Activated CD8-positive, alpha-beta memory T cell treated with anti-CD3 and anti-CD28 coated beads for 1 hour (primary cell): ENCODE measurements at places on chromosomes 6 and 20.

GRCh38 chr6:127956260-127956888 lies 55.5 kb upstream of the THEMIS start:
- no peak for DNase-seq

GRCh38 chr6:158104696-158105095 lies 63.4 kb downstream of the SERAC1 start:
- no peak for DNase-seq

GRCh38 chr6:2630359-2630758 lies 120.4 kb downstream of the MYLK4 start:
- DNase-seq, result no peak

DNA sequence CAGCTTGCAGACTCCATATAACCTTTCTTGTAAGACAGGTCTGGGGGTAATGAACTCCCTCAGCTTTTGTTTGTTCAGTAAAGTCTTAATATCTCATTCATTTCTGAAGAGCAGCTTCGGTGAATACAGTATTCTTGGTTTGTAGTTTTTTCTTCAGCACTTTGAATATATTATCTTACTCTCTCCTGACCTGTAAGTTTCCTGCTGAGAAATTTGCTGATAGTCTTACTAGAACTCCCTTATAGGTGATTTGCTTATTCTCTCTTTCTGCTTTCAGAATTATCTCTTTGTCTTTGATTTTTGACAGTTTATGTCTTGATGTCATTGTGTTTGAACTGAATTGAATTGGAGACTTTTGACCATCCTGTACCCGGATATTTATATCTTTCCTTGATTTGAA lies 35.3 kb upstream of the SLC22A3 start:
- DNase-seq, result no peak

GRCh38 chr6:29887819-29888776 lies 54.2 kb upstream of the HLA-A start:
- DNase-seq, result peak; percentile 82

DNA sequence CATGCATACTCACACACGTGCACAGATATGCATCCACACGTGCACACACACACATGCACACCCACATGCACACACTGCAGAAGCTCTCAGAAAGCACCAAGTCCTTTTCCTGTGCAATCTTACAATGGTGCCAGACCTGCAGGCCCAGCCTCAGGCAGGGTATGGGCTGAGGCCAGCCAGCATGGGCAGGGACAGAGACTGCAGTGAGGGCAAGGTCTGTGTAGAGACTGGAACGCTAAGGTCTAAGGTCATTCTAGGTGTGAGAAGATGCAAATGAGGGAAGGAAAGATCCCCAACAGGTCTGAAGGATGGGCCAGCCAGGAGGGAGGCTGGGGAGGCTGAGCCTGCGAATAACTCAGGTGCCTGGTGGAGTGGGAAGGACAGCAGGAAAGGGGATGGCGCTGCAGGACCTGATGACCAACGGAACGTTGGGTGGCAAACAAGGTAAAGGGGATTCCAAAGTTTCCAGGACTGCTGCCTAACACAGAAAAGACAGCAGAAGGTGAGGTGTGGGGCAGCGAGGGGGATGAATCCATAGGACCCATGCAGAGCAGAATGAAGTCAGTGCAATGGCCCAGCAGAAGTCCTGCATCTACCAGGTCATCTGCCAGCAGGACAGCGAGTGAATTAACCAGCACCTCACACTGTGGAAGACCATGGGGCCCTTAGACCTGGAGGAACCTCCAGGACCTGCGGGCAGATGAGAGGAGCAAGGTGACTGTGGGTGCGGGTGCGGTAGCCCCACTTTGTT lies 67.0 kb downstream of the ABHD12 start:
- no peak for DNase-seq

- no peak for DNase-seq
Measured at GRCh38 chr6:108113557-108114519, 39.3 kb upstream of the OSTM1 start.

- no peak for DNase-seq
Measured at GRCh38 chr6:40138273-40138720, 204.0 kb upstream of the MOCS1 start.

- DNase-seq, result no peak
Measured at GRCh38 chr20:45445805-45446562, 23.6 kb upstream of the WFDC2 start.

DNA sequence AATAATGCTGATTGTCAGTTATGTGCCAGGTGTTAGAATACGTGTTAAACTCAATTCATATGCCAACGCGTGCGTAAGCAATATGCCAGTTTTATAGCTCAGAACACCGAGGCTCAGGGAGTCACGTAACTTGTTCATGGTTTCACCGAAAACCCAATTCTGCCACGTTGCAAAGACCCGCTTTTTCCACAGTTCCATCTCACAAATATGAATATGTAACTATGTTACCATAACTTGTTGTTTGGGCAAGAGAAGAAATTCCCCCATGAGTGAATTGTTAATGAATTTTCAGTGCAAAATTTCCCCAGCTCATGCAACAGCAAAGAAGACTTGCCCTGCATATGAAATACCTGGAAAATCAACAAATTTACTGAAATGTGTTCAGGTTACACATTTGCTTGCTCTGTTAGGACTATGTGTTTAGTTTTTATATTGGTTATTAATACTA lies 30.1 kb downstream of the SF3B5 start:
- no peak for DNase-seq

GRCh38 chr6:104404377-104404776 lies 455.3 kb downstream of the HACE1 start:
- no peak for DNase-seq

GRCh38 chr6:107817784-107818183 lies 6.3 kb downstream of the SCML4 start:
- DNase-seq, result no peak

DNA sequence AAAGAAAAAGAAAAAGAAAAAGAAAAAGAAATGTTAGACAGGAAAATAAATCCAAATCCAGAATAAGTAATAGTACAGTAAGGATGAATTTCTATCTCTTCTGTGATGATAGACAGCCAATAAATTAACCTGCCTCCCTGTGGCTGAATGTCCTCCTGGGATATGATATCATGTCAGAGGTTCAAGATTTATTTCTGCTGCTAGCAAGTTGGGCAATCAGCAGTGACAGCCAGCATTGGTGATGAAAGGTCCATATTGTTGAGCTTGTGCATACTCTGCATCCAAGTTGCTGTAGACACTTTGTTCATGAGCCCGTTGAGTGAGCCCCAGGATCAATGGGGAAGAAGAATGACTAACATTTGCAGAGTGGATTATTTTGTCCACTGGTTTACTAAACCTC lies 44.9 kb upstream of the CEP85L start:
- DNase-seq, result no peak

GRCh38 chr6:130473886-130474285 lies 108.1 kb downstream of the TMEM200A start:
- DNase-seq, result no peak

DNA sequence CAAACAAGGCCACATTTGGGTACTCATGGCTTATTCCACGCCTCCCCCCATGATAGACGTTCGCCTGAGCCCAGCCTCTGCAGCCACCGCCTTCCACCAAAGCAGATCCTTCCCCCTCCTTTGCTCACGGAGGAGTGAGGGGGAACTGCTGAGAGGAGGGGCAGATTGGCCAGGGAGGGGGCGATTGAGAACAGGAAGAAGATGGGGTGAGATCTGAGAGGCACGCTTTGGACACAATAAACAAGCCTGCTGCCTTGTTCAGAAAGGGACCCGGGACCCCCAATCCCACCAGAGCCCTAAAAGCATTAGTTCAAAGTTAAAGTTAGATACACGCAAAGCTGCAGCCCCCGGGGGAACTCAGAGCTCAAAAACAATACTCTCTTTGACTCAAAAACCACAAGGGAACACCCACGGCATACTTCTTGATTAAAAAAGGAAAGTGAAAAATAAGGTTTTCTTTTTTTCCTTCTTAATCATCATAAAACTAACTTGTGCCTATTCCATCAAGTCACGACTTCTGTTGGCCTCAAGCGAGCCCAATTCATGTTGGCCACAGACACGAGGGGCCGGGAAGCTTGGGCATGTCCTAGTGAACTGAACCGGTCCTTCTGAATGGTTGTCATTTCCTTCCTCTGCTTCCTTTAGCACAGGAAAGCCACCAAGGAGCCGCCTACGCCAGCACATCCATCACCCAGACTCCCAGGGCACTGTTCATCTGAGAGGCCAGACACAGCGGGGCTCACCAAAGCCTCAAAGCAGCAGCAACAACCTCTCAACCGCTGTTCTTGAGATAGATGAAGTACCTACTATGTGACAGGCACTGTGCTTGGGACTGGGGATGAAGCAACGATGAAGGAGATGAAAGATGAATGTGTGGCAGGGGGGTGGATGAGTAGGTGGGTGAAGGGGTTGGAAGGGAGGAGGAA lies 44.7 kb downstream of the NFATC2 start:
- no peak for DNase-seq

GRCh38 chr20:48612335-48612734 lies 215.5 kb downstream of the PREX1 start:
- no peak for DNase-seq

- no peak for DNase-seq
Measured at GRCh38 chr20:35511814-35512420, 17.5 kb downstream of the C20orf173 start.

- DNase-seq, result no peak
Measured at GRCh38 chr6:155584006-155584405, 128.4 kb upstream of the NOX3 start.

DNA sequence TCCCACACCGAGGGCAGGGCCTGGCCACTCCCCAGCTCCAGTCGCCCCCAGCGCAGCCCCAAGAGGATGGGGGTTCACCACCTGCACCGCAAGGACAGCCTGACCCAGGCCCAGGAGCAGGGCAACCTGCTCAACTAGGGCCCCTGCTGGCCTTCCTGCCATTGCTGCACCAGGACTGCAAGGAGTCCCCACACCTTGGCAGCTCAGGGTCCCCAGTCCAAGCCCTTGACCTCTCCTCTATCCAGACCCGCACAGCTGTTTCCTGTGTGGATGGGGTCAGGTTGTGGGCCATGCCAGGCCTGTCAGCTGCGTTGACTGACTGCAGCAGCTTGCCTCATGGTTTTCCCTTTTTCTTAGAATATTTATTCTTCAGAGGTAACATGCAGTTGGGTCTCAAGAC lies 4.4 kb downstream of the LRRC73 start:
- no peak for DNase-seq

- no peak for DNase-seq
Measured at GRCh38 chr6:47633141-47633540, 65.2 kb upstream of the ADGRF4 start.

- DNase-seq, result no peak
Measured at GRCh38 chr6:145213614-145214013, 521.7 kb downstream of the EPM2A start.

DNA sequence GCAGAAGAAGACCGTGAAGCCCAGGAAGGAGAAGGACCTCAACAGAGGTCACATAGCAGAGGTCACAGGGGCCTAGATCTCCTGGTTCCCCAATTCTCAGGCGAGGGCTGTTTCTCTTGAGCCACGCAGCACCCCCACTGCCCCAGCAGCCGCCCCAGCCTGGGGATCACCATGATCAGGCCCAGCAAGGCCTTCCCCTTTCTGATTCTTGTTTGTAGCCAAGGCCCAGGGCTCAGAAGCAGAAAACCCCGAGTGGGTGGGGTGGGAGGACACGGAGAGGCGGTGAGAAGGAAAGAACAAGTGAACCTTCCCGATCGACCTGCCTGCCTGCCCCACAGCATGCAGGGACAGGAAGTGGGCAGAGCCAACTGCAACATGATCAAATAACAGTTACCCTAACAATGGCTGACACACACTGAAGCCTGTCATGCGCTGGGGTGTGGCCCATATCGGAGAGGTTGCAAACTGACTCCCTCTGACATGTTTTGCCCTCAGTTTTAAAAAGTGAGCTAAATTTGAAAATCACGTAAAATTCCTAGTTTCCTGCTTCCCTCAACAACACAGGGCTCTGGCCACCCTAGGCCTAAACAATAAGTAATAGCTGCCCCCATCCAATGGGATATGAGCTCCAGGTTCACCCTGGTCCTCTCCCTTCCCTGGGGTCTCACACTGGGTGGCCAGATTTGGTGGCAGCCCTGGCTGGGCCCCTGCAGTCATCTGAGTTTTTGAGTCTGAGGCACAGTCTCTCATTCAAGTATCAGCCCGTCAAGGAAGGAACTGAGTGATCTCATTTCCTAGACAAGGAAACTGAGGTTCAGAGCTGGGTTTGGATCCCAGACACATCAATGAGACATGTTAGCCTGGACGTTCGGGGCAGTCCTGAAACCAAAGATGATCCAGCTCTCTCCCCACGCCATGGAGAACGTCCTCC lies 6.5 kb downstream of the PEDS1 start:
- DNase-seq, result peak; percentile 38

GRCh38 chr6:97459986-97460385 lies 177.0 kb upstream of the MMS22L start:
- no peak for DNase-seq

DNA sequence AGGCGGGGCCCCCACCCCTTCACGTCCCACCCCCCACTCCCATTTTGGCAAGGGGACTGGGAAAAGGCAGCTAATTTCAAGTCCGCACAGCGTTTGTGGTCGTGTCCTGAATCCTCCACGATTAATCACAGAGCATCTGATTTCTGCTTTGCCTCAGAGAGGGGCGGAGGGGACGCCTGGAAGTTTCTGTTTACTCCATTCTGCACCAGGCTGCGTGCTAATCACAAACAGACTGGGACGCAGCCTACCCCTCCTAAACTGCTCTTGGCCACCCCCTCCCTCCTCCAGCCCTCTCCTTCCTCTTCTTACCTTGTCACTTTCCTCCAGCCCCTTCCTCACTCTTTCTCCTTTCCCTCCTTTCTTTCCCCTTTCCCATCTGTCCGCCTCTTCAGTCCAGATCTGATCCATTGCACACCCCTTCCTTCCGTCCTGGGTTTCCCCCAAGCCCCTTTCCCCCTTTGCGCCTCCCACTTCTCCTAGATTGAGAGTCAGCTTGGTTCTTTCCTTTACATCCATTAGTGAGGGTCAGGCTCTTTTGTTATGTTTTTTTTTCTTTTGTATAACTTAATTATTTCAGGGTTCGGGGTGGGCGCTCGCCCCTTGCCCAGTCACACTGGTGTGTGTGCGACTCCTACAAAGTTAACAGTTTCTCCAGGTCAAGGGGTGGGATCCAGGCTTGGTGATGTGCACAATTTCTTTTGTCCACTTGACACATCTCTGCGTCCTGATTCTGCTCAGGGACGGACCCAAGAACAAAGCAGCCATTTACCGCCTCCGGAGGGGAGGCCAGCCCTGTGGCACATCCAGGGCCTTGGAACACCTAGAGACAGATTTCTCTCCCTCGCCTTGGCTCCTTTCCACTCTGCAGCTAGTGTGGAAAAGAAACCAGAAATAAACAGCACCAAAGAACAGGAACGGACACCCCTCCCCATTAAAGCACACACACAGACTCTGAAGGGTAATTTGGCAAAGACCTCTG lies 520 bp upstream of the RIPOR3 start:
- DNase-seq, result no peak

DNA sequence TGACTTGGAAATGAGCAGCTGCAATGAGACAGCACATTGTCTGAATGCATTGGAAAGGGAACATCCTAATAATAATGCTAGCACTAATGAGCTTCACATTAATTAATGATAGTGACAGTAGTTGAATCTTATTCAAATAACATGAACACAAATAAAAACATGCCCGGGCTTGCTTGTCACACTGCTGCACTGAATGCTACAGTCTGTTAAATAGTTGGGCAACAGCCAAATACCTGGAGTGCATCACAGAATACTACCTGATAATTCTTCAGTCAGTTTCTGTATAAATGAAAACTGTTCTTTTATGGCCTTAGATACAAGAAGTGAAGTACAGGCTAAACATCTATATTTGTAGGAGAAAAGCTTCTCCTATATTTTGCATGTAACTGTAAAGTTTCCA lies 458.7 kb downstream of the RNF144B start:
- DNase-seq, result no peak

- no peak for DNase-seq
Measured at GRCh38 chr6:109348226-109348625, 34.0 kb downstream of the CD164 start.
